SK-N-DZ (cell line): ENCODE measurements at places on chromosomes 16 and 17.

GRCh38 chr17:82633343-82633742, 14.9 kb downstream of the WDR45B start:
- DNase-seq, result no peak

DNA sequence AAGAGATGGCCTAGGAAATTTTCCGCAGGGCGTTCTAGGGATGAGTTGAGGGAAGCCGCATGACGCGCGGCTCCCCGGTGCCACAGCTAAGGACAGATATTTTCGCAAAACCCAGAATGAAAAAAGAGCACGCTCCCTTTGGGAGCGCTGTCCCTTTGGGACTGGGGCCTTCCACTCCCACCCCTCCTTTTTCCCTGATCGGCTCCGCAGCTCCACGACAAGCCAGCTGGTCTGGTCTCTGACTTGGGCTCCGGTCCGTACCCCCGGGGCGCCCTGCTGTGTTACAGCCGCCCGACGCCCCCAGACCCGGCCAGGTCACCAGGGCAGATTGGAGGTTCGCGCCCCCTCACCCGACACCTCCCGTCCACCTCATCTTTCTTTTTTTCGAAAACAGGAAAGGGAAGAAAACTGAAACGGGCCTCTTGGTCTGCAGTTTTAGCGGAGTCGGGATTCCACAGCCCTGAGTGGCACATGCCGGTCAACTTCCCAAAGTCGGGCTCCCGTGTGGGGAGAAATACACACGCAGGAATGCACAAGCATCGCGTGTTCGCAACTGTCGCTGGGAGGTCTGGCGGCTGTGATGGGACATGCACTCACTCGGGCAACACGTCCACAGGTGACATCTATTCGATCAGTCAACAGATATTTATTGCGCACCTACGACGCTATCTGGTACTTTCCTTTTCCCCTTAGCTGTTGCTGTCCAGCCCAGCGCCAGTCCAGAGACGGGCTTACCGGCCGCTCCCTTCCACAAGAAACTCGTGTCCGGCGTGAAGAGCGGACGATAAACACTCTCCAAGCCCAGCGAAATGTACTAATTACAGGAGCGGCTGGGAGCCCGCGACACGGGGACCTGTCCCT, 3.9 kb upstream of the SOX9 start:
- DNase-seq, result no peak

- DNase-seq, result peak; percentile 37
Measured at GRCh38 chr17:72381597-72382397, 261.0 kb downstream of the SOX9 start.

DNA sequence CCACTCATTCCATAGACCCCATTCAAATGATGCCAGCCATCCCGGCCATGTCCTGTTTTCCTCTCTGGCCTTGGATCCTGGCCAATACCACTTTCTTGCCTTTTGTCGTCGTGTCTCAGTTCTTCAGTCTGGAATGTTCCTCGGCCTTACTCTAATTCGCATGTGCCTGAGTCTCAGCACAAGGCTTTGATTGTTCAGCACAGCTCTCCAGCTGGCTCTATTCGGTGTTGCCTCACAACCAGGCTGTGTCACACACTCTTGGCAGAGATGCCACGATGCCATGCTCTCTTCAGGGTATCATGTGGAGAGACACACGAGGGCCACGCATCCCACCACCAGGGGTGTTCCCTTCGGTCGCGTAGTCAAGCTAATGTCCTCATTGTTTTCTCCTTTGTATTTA, 1.8 kb upstream of the VPS4A start:
- no peak for DNase-seq

DNA sequence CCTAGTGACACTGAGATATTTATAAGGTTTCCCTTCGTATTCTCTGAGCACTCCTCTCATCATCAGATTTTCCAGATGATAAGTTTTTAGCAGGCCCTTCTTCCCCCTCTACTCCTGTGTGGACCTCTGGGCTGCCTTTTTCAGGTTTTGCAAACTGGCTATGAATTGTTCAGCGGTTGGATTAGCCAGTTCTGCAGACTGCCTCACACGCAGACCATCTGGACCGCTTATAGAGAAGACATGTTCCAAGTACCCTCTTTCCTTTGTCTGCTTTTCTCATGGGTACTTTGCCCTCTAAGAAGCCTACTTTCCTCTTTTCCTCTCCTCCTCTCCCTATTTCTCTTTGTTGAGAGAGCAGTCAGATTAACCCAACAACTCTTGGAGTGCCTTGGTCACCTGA, 111.6 kb downstream of the GRIN2A start:
- no peak for DNase-seq

DNA sequence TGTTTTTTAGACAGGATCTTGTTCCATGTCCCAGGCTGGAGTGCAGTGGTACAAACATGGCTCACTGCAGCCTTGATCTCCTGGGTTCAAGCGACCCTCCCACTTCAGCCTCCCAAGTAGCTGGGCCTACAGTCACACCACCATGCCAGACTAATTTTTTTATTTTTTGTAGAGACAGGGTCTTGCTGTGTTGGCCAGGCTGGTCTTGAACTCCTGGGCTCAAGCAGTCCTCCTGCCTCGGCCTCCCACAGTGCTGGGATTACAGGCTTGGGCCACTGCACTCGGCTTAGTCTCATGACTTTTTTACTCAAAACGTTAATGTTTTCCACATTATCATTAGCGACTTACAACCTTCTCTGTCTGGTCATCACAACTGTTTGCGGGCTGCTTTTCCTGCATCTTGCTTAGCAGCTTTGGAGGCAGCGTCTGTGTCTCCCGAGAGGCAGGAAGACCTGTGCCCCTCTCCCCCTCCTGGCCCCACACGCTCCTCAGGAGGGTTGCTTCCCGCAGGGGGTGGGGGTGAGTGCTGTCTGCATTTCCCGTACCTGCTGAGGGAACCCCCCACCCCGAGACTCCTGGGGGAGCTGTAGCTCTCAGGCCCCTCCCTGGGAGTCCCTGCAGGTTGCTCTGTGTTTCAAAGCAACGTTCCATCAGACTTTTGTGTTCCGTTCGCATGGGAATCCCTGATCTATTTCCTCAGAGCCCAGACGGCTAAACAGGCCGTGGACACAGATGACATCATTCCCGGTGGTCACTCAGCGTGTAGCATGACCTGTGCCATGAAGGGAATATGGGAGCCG, 52.6 kb downstream of the PGS1 start:
- no peak for DNase-seq
